NCI-H2081 (cell line): ENCODE measurements at places on chromosomes 2 and 18.

GRCh38 chr2:241049739-241050623 is 51.6 kb downstream of the SNED1 start:
- DNase-seq: no peak

GRCh38 chr2:118922254-118922653 is 19.7 kb upstream of the MARCO start:
- DNase-seq: no peak

- no peak for DNase-seq
These were observed 118.4 kb downstream of the ARL4C start for GRCh38 chr2:234378440-234378839.

DNA sequence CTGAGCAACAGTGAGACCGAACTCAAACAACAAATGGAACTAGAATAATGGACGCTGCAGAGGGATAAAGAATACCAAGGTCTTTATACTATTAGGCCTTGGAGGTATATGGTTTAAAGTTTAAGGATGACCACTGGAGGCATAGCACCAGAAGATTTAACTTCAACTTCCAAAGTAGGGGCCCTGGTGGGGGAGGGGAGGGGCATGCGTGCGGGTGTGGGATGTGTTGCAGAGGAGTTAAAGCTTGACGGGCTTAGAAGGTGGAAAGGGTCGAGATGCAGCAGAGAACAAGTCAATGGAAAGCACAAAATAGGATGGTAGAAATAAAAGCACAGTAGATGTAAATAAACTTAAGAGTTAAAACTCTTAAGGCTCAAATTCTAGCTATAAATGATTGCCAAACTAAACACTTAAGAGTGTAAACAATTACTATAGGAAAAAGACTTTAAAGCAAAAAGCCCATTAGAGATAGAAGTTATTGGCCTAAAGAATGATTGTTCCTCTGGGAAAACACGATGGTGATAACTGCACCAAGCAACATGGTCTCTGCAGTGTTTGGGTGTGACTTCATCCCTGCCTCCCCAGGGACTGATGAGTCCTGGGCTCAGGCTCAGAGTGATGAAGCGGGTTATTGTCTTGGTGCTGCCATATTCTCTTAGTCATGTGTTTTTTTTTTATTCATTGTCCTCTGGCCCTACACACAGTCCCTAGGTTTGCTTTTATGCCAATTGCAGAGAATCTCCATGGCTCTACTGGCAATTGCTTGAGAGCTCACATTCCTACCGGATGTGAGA is 13.0 kb downstream of the RRM2 start:
- DNase-seq: no peak

DNA sequence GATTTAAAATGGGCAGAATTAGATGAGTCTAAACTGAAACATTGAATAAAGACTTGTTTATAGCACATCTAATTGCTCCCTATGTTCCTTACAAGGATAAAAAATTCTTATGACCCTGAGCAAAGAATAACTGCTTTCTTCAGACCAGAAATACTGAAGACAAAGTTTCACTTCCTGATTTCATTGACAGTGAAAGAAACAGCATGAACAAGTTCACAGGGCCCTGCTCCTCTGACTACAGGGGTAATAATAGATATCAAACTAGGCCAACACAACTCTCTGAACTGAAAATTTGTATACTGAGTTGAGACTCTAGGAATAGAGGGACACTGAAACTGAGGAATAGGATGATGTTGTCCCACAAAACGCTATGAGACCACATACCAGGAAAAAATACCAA is 1383.3 kb upstream of the CDH2 start:
- no peak for DNase-seq

DNA sequence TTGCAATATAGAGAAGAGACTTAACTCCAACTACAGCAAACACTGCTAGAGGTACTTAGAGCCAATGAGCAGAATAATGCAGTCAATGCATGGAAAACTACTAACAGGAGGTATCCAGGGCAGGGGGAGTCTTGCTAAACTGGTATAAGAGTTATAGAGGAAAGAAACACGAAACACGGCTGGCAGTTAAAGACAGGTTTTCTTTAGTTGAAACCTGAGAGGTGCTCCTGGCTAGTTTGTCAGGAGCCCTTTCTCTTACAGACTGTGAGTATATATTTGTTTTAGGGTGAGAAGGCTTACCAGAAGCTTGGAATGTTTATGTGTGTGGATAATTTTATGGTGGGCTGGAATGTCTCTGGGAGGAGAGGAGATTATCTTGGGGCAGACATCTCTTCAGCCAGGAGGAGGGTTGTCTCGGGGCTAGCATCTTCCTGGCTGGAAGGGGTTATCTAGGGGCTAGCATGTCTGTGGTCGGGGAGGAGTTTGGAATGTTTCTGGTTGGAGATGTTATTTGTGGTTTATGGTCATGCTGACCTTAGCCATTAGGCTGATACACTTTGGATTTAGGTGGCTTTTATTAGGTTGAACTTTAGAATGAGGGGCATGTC is 1048.8 kb downstream of the DPP10 start:
- no peak for DNase-seq

DNA sequence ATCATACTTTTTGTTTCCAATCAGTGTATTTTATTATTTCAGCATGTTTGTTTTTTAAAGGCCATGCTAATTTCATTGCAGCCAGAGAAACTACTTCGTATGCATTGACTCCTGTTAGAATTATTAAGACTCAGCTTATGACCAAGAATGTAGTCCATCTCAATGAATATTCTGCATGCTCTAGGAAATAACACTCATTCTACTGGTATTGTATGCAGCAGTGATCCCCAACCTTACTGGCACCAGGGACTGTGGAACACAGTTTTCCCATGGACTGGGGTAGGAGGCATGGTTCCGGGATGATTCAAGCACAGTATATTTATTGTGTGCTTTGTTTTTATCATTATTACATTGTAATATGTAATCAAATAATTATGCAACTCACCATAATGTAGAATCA is 356.9 kb downstream of the DSEL start:
- no peak for DNase-seq

- DNase-seq: no peak
These were observed 61.2 kb downstream of the RND3 start for GRCh38 chr2:150426315-150426714.

- no peak for DNase-seq
These were observed 15.5 kb downstream of the WDFY1 start for GRCh38 chr2:223929571-223930102.

DNA sequence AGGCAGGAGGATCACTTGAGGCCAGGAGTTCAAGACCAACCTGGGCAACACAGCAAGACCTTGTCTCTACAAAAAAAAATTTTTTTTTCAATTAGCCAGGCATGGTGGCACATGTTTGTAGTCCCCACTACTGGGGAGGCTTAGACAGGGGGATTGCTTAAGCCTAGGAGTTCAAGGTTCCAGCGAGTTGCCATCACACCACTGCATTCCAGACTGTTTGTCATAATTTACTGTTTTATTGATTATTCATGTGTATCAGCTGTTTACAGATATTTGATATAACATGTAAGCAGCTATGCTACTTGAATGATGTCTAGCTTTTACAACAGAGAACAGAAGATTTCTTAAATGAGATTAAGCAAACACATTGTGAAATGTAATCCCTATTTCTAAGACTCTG is 35.3 kb downstream of the DSG2 start:
- no peak for DNase-seq

GRCh38 chr2:10778724-10779115 is 33.9 kb downstream of the PDIA6 start:
- DNase-seq: no peak

DNA sequence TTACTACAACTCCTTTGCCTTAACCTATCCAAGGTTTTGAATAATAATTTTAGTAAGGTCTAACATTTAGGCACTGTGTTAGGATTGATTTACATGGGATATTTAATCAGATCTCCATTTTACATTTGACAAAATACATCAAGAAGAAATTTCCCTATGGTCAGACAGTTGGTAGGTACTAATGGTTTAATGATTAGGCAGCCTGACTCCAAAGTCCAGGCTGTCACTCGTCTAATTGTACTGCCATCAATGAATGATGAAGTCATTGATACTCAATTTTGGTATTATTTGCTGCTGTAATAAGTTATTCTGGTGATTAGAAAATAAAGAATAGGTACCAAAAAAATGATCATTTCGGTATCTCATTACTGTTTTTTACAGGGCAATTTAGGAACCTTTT is 14.1 kb downstream of the BBS5 start:
- DNase-seq: no peak

GRCh38 chr2:140586379-140586778 is 1544.4 kb downstream of the LRP1B start:
- DNase-seq: no peak

DNA sequence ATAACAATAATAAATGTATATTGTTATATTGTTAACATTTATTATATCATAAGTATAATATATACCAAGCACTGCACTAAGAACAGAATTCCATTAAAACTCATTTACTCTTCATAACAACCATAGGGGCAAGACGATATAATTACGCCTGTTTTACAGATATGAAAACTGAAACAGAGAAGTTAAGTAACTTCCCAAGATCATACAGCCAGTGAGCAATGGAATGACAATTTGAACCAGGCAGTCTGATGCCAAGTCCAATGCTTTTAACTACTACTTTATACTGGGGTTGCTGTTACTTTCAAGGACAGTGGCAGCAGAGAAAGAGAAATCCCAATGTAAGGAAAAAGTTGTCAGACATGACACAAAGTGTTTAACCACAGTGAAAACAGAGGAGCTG is 338.8 kb upstream of the ID2 start:
- no peak for DNase-seq

DNA sequence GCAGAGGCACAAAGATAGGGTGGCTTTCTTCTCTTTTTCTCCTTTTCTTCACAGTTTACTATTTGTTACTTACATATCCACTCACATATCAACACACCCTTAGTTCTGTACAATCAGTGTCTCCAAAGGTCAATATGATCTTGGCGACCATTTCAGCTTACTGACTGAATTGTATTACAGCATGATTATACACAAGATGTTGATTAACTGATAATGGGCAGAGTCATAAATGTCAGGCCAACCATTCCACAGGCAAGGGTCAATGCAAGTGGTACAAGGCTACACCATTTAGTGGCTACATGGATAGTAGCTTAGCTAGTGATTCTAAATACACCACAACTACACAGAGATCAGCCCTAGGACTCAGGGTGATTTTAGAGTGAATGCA is 20.4 kb upstream of the SP3 start:
- no peak for DNase-seq

DNA sequence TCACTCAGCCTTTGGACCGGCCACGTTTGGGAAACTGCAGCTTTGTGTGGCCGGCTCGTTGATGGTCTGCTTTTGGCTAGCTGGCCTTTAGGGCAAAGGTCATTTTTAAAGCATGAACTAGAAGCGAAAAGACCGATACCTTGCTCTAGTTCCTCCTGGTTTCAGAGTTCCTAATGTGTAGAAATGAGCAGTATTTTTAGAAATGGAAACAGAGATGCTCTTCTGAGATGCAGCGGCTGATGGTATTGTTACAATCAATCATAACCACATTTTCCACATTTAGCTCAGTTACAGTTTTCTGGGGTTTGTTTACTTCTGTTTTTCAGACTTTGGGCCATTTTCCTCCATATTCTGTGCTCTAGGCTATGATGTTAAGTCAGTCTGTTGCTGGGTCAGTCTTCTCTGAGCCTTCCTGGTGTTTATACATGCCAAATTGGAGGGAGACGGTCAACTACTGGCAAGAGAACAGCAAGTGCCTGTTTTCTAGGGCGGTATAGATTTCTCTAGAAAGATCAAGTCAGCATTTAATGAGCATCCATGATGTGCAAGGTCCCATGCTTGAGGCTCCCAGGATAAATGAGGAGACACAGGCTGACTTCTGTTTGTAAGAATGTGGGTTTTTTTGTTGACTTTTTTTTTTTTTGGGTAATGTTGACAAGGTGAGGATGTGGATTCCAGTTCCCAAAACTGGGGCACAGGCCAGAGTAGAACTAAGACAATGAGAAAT is 28.0 kb downstream of the RNF144A start:
- no peak for DNase-seq

DNA sequence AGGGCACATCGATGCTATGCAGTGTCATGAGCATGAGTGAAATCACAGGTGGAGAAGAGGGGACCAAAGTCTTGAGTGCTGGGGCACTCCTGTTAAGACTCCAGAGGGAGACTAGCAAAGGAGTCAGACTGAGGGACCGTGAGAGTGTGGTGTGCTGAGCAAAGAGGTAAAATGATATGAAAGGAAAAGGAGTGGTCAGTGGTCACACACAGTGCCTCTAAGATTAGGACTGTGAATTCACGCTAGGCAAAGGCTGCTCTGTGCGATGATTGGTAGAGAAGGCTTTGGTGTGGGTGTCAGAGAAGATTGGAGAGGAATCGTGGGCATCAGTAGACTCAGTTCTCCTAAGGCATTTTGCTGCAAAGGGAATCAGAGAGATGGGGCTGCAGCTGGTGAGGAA is 12.8 kb downstream of the SOCS6 start:
- no peak for DNase-seq

GRCh38 chr2:205687641-205687956 is 5.3 kb downstream of the NRP2 start:
- DNase-seq: no peak

DNA sequence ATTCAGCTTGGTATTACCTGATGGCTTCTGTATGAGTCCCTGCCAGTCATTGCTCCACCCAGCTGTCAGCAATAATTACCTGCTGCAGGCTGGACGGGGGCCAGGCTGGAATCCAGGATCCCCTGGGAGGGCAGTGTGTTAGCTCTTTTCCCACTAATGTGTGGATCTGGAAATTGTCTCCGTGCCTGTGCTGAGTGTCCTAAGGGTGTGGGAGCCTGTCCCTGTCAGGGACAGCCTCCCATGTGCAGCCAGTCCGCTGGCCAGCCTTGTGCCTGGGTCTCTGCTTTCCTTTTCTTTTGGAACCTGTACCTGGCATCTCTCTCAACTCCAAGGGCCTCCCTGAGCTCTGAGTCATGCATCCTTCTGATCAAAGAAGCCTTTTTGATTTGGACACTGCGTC is 107.2 kb upstream of the SPRED2 start:
- DNase-seq: peak; percentile 20

GRCh38 chr2:235607546-235608199 is 113.8 kb downstream of the AGAP1 start:
- DNase-seq: no peak

DNA sequence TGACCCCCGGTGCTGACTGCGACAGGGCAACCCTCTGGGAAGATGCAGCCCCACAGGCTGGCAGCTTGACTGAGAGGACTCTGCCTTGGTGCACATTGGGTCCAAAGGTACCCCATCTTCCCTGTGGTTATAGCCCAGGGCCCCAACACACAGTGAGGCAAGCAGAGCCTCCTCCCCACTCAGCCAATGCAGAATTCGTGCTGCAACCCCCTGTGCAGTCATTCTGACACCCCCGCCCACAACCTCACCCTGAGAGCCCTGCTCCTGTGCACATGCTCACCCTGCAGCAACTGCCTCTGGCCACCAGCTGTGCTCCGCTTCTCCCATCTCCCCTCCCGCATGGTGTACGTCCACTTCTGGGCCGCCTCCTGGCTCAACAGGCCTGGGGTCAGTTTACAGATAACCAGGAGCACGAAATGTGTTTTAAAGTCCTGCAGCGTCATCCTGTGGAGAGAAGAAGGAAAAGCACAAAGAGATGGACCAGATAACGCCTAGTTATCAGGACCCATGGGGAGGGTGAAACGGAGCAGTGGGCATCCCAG is 24.4 kb downstream of the CAPN14 start:
- DNase-seq: no peak

- DNase-seq: no peak
These were observed 621 bp downstream of the TXNL1 start for GRCh38 chr18:56637711-56638231.
